ENCODE measurements at places on chromosomes 11 and 22. TPM values are rescaled to one million over a fixed set of nuclear protein-coding genes. Genes with fewer than 3 reads are reported as not detected.

- no peaks in the 10 kb centered on the region for H3K27me3 ChIP-seq
- no peak overlapping the region for H3K27ac ChIP-seq
- H3K4me1 ChIP-seq: no peaks in the 10 kb centered on the region
- no peak overlapping the region for H3K4me3 ChIP-seq
These were observed 44.0 kb downstream of the MYO7A start for GRCh38 chr11:77171885-77172665.

DNA sequence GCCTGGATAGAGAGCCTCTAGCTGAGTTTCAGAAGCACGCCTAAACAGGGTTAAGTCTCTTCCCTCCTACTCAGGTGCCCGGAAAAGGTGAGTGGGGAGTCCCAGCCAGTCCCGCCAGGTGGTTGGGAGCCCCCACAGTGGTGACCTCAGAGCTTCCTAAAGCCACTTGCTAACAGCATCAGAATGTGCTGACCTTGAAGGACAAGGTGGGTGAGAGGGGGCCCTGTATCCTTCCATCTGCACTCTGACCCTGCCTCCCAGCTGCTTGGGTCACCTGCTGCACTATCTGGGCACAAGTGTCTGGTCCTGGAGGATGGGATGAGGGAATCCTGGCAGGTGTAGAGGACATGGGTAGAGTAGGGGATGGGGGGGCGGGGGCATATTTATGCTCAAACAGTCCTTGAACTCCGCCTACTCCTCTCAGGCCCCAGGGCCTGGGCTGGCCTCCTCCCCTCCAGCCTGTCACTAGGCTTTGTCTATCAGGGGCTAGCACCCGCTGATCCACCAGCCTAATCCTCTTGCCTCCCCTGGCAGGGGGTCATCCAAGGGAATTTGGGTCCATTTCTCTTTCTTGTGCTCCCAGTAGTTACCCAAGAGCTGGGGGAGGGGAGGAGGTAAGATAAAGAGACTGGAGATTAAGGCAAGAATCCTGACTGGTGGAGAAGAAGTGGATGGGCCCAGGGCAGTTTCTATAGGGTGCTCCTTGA lies 3.4 kb downstream of the USP2 start:
- H3K27me3 ChIP-seq: peaks cover 2% of the 10 kb centered on the region
- no peak overlapping the region for H3K4me3 ChIP-seq
- no peak for DNase-seq
- H3K36me3 ChIP-seq: no peaks in the 10 kb centered on the region
- peaks cover 20% of the 10 kb centered on the region for H3K4me1 ChIP-seq
- no peak overlapping the region for H3K27ac ChIP-seq

DNA sequence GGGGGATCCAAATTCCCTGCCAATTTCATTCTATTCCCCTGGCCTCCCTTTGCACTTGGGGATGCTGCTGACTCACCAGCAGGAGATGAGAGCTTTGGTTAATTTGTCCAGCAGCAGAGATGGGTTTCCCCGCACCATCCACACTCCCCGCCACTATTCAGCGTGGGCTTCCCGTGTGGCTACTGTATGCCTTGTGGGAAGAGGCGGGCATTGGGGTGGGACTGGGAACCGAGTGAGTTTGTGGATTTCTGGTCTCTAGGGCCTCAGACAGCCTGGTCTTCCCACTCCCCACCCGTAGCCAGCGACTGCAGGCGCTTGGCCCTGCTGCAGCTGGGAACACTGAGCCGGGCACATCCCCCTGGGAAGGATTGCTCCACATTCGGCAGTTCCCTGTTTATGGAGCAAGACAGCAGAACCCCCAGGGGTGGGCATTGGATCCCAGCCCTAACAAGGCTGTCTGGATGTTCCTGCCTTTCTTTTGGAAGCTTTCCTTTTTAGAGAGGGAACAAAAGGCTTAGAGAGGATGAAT lies 23.4 kb downstream of the KIAA1671 start:
- H3K36me3 ChIP-seq: no peaks in the 10 kb centered on the region
- H3K4me3 ChIP-seq: no peak overlapping the region
- no peaks in the 10 kb centered on the region for H3K27me3 ChIP-seq
- no peaks in the 10 kb centered on the region for H3K4me1 ChIP-seq
- no peak for DNase-seq

DNA sequence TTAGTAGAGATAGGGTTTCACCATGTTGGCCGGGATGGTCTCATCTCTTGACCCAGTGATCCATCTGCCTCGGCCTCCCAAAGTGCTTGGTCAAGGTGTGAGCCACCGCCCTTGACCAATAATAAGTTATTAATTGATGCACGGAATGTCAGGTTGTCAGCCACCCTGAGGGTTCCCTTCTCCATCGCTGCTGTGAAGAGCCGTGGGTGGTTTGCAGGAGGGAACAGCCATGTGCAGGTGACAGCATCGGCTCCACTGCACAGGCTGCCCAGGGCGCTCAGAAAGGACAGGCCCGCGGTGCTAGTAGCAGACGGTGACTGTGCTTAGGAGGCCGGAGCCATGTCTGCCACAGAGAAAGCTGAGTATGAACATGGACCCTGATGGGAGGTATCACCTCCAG lies 814.0 kb downstream of the BRD1 start:
- H3K27ac ChIP-seq: no peak overlapping the region
- H3K36me3 ChIP-seq: no peaks in the 10 kb centered on the region
- DNase-seq: no peak
- no peaks in the 10 kb centered on the region for H3K27me3 ChIP-seq
- no peak overlapping the region for H3K4me3 ChIP-seq
- no peaks in the 10 kb centered on the region for H3K4me1 ChIP-seq

GRCh38 chr11:2761131-2762030 lies 61.6 kb upstream of the KCNQ1OT1 start:
- no peaks in the 10 kb centered on the region for H3K36me3 ChIP-seq
- no peaks in the 10 kb centered on the region for H3K27me3 ChIP-seq
- H3K4me3 ChIP-seq: no peak overlapping the region
- DNase-seq: no peak
- H3K4me1 ChIP-seq: no peaks in the 10 kb centered on the region

The ANGPTL5 gene
- total RNA-seq: not detected

All from CD4-positive, CD25-positive, alpha-beta regulatory T cell (primary cell).